Activated CD4-positive, alpha-beta T cell treated with anti-CD3 and anti-CD28 coated beads for 48 hours (primary cell): ENCODE measurements at places on chromosomes 16 and 17.

DNA sequence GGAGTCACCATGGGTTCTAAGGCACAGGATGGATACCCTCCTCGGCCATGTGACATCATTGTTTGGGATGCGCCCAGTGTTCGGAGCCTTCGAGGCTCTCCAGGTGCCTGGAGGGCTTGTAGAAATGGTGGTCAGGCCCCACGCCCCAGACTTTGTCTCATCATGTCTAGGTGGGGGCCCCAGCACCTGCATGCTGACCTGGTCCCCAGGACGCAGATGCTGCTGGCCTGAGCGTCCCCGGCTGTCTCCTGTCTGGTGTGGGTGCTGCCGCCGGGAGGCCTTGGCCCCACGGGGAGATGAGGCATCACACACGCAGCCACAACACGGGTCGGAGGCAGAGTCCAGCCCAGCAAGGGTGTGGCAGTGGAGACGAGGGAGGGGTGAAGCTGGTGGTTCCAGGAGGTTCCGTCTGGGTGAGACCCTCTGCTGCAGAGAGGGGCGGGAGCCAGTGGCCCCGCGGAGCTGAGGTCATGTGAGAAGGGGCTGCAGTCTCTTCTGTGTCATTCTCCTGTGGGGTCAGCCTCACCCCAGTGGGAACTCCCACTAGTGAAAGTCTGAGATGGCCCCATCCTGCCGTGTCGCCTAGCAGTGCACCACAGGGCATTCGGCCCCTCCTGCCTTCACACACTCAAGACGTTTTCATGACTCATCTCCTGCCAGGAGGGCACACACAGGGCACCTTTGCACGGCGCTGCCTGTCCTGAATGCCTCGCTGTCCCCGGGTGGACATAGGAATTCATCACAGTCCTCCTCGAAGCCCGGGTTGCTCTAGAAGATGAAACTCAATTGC lies 46.6 kb downstream of the JPH3 start:
- DNase-seq = no peak

DNA sequence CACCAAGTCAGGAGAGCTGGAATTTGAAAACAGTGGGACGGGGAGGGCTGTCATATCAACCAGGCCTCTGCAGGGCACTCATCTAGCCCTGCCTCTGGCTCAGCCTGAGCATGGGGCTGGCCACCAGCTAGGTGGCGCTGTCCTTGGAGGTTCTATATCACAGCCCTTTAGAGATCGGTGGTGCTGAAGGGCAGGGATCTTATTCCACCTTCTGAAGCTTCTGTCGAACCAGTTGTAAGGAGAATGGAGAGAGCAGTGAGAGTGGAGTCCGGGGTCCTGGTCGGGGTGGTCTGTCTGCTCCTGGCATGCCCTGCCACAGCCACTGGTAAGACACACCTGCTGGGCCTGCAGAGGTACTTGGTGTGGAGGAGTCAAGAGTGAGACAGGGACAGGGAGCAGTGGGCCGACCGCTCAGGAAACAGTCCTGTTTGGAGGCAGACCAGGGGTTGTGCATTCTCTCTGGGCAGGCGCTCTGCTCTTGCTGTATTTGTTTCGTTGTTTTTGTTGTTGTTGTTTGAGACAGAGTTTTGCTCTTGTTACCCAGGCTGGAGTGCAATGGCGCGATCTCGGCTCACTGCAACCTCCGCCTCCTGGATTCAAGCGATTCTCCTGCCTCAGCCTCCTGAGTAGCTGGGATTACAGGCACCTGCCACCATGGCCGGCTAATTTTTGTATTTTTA lies at the start of gene CES3:
Gene CES3, plus strand, starts transcription at position 202 of the 680 bp plus-strand sequence. Its CDS starts 42 bp downstream, at position 244.
- DNase-seq = peak; percentile 85

DNA sequence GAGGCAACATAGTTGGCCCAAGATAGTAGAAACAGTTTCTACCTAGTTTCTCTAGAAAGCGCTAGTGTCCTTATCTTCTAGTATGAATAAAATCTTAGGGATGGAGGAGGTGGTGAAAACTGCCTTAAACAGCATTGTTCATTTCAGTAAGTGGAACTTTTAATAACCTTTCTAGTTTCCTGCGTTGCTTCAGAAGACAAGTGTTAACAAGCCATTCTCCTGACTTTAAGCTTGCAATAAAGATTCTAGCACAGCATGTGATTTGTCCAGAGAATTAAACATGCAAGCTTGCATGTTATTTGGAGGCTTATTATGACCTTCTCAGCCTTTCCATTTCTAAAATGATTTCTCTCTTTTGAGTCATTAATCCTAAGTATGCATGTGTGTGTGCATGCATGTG lies 72.3 kb downstream of the TANGO6 start:
- no peak for DNase-seq

DNA sequence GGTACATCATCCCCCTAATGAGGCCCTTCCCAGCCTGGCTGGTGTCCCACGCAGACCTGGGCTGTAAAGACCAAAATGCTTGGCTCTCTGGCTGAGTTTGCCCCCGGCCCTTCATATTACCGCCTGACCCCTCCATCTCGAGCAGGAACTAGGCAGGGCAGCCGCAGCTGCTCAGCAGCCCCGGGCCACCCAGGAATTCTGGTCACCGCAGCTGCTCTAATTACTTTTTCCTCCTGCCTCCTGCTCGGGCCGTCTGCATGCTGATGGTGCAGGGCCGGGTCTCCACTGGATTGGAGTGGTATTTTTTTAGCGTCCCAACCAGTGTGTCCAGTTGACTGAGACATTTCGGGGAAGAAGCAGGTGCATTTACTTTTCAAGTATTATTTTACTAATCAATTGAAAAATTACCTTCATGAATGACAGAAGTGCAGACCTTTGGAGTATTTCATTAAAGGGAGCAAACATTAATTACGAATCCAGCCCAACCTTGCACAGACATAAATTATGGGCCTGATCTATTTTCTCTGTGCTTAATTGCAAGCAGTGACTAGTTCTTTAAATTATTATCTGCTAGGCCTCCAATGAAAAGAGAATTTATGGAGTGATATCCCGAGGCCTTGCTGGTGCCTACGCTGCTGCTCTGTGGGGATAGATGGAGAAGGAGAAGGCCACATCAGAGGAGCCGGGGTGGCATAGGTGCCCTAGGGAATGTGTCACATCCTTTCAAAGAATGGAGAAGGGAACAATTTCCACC lies 176.2 kb downstream of the CYLD start:
- DNase-seq = no peak

- no peak for DNase-seq
Observed at GRCh38 chr16:17408296-17408695, 62.5 kb downstream of the XYLT1 start.

GRCh38 chr16:15667091-15667742 lies 17.2 kb downstream of the NDE1 start:
- no peak for DNase-seq

DNA sequence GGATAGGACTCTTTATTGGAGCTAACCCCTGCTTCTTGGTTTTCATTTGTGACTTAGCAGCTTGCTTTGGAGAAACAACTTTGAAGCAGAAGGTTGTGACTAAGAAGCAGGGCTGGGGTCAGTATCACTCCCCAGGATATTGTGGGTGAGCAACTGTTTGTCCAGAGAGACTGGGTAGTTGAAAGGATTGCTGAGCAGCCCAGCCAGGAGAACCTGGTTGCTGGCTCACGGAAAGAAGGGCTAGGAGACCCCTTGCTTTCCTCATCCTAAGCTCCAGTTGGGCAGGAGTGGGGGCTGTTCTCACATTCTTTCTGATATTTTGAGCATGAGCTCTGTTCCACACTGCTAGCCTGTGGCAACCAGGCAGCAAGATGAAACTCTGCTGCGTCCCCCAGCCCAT lies 151.2 kb downstream of the CBLN1 start:
- no peak for DNase-seq

DNA sequence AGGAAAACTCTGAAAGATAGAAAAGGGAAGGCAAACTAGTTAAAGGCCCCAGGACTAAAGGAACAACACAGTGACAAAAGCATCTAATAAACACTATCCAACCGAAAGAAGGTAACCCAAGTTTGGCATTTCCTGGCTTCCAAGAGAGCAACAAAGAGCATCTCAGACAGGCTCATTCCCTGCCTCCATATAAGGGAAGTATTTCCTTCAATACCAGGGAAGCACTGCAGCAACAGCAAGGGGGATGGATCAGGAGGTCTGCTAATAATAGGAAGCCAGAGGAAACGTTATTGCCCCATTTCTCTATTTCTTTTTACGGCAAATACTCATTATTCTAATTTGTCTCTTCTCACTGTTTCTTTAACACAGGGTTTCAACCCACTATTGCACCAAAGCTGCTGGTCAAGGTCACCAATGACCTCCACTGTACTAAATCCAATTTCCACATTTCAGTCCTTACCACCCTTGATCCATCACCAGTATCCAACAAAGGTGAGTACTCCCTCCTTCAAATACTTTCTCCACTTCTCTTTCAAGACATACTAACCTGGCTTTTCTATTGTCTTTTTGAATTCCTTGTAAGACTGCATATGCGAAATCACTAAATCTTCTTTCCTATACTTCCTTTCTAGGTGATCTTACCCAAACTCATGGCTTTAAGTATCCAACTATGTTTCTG lies 86.1 kb downstream of the KANSL1 start:
- no peak for DNase-seq

GRCh38 chr17:28711723-28712031 lies at the start of gene PROCA1:
Gene PROCA1, minus strand, starts transcription at chr17:28711888. Its CDS starts 228 bp downstream, at chr17:28711660.
- peak; percentile 52 for DNase-seq

DNA sequence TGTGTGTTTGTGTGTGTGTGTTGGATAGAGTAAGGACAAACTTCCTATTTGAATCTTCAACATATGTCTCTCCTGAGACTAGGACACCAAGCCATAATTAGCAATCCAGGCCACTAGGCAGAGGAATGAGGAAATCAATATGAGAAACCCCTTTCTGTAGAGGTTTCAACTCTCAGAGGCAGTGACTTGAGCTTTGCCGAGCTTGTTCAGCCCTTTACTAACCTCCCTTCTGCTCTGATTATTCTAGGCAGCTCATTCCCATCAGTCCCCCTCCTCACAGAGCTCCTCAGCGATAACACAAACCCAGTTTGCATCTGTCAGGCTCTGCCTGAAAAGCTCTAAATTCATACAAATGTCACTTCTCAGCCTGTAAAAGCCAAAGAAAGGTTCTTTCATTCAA lies 1030.3 kb downstream of the CDH8 start:
- DNase-seq = no peak

DNA sequence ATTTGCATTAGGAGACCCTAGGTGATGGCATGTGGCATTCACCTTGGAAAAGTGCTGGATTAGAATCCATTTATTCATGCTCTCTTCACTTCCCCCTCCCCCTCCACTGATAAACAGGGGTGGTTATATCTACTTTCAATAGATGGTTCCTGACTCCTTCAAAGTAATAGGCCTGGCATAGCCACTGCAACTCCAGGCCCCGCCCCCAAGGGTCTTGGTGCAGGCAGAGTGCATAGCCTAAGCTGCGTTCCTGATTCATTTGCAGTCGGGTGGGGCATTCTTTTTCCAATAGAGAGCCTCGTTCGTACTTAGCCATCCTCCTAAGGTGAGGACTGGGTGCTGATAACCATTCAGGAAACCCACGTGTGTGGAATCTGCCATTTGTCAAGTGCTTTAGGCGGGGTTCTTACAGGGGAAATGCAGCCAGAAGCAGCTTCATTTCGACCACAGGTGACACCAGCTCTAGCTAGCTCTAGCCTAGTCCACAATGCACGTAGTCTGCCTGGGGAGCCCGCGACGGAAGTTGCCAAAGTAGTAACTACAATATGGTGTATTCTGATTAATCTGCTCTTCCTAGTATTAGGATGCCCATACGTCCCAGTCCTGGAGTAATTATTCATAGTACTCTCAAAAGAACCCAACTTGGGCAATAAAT lies 11.1 kb downstream of the UBE2O start:
- no peak for DNase-seq

- DNase-seq = no peak
Observed at GRCh38 chr16:28301154-28301553, 8.8 kb downstream of the SBK1 start.

DNA sequence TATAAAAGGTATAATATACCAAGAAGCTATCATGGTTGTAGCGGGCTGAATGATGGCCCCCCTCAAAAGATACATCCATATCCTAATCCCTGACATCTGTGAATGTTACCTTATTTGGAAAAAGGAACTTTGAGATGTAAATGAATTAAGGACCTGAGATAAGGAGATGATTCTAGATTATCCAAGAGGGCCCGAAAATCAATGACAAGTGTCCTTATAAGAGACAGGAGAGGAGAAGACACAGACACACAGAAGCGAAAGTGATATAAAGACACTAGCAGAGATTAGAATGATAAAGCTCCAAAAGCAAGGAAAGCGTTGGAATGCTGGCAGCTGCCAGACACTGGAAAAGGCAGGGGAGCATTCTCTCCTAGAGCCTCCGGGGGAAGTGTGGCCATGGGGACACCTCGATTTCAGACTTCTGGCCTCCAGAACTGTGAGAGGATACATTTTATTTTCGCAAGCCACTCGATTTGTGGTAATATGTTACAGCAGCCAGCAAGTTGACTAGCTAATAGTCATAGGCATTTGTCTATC lies 12.5 kb upstream of the GP1BA start:
- DNase-seq = no peak
